ENCODE measurements at places on chromosomes 7 and 10. TPM values are rescaled to one million over a fixed set of nuclear protein-coding genes. Genes with fewer than 3 reads are reported as not detected.

The ASAH2 gene
- total RNA-seq: 1.1 TPM

The PNLIPRP1 gene
- not detected for total RNA-seq

The FAM53B gene
- total RNA-seq: 32.1 TPM

The ZNF804B gene
- not detected for total RNA-seq

The LRRN3 gene
- 1.3 TPM for total RNA-seq

The CHST3 gene
- 40.1 TPM for total RNA-seq

The MBL2 gene
- 0.06 TPM for total RNA-seq

The FXYD4 gene
- total RNA-seq: not detected

The UBTD1 gene
- total RNA-seq: 10.8 TPM

The NUB1 gene
- total RNA-seq: 45.9 TPM

The CDH23 gene
- total RNA-seq: 14.4 TPM

The UTF1 gene
- not detected for total RNA-seq

The SEMA3E gene
- 29.2 TPM for total RNA-seq

The TAS2R41 gene
- not detected for total RNA-seq

The KCP gene
- total RNA-seq: 0.66 TPM

The CCNY gene
- 53.5 TPM for total RNA-seq

The OR9A2 gene
- not detected for total RNA-seq

The ASB10 gene
- total RNA-seq: not detected

The RNF148 gene
- 0.66 TPM for total RNA-seq

The NUTM2E gene
- total RNA-seq: not detected

The ZNF775 gene
- total RNA-seq: 19.8 TPM

The DNAJB6 gene
- total RNA-seq: 149 TPM

The TLX1 gene
- not detected for total RNA-seq

The GIMAP7 gene
- 15.8 TPM for total RNA-seq

The TMEM176B gene
- 51.6 TPM for total RNA-seq

The FKBP14 gene
- 6.5 TPM for total RNA-seq

The ANKRD16 gene
- 5.4 TPM for total RNA-seq

The ARID5B gene
- 48.0 TPM for total RNA-seq

The CTAGE6 gene
- total RNA-seq: not detected

The RNF32 gene
- total RNA-seq: 0.83 TPM

The C10orf71 gene
- total RNA-seq: not detected

The SFTPD gene
- 3.0 TPM for total RNA-seq

The RADIL gene
- total RNA-seq: 12.1 TPM

The COL13A1 gene
- 1.2 TPM for total RNA-seq

Data from esophagus muscularis mucosa (tissue), 4 donors.